ENCODE measurements at places on chromosomes 5 and 9.

- H3K27ac ChIP-seq, result no peak overlapping the region
- H3K36me3 ChIP-seq, result no peaks in the 10 kb centered on the region
- DNase-seq, result no peak
- H3K4me1 ChIP-seq, result no peaks in the 10 kb centered on the region
Measured at GRCh38 chr5:31771500-31771899, 132.6 kb downstream of the PDZD2 start.

DNA sequence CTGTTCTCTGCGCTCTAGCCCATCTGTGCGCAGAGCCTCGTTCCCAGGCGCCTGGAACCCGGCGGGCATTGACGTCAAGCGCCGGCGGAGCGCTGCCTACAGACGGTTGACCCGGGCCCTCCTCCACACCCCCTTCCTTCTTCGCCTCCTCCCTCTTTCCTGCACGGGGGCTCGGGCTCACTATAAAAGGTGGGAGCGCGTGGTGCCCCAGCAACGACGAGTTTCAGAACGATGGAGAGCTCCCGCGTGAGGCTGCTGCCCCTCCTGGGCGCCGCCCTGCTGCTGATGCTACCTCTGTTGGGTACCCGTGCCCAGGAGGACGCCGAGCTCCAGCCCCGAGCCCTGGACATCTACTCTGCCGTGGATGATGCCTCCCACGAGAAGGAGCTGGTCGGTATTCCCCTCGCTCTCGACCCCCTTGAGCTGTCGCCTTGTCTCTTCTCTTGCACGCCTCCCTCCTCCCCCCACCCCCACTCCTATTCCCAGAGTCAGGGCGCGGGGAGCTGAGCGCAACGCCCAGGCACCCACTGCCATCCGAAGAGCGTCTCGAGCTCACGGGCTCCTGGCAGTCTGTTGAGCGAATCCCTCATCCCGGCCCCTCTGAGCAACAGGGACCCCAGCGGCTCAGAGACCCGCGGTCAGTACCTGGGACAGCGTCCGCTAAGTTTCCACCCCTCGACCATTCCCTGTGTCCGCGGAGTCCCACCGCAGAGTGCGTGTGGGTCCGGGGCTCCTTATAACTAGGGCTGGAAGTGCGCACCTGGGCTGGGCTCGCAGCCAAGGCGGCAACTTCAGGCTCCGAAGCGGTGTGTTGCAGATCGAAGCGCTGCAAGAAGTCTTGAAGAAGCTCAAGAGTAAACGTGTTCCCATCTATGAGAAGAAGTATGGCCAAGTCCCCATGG, at the start of gene CARTPT:
Gene CARTPT (plus strand): TSS at position 213 of the 902 bp plus-strand sequence. CDS start 19 bp downstream, at position 232.
- H3K27me3 ChIP-seq, result peaks cover 94% of the 10 kb centered on the region
- no peaks in the 10 kb centered on the region for H3K4me1 ChIP-seq
- no peak for DNase-seq
- no peak within 1 kb of the TSS for H3K27ac ChIP-seq
- no peak within 1 kb of the TSS for H3K4me3 ChIP-seq
- no peaks in the 10 kb centered on the region for H3K36me3 ChIP-seq

GRCh38 chr5:134508521-134509195, 16.8 kb upstream of the JADE2 start:
- H3K27ac ChIP-seq, result peak overlapping the region; percentile 98
- H3K4me1 ChIP-seq, result peaks cover 64% of the 10 kb centered on the region
- peak; percentile 41 for DNase-seq
- no peaks in the 10 kb centered on the region for H3K36me3 ChIP-seq

DNA sequence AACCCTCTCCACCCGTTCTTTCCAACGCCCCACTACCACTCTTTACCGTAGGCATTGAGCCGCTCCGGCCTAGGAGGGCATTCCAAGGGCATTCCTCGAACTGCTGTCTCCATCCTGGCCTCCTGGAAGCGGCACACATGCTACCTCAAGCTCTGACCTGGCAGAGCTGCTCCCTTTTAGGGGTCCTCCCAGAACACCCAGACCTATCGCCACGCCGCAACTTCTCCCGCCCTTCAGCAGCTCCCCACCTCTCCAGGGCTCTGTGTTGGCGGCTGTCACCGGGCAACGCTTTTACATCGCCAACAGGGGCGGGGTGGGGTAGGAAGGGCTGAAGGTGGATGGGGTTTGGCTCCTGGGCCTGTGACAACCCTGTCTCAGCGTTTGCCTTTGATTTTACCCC, 4.6 kb upstream of the MYORG start:
- no peak overlapping the region for H3K4me3 ChIP-seq
- H3K27ac ChIP-seq, result no peak overlapping the region
- peaks cover 5% of the 10 kb centered on the region for H3K4me1 ChIP-seq
- no peaks in the 10 kb centered on the region for H3K36me3 ChIP-seq

DNA sequence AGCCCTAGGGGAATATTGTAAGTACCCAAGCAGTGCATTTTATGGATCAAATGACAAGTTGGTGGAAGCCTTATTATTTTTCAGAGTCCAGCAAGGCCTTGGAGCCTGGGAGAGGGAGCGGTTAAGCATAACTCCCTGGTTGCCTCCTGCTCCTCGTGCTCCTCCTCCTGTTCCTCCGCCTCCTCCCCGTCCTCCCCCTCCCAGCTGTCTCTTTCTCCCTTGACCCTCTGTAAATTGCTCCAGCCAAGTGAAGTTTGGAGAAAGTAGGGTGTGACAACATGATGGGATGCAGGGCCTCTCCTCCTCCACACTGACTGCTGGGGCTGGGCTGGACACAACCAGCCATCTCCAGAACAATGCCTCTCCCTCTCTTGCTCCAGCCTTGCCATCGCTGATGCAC, 586.9 kb downstream of the CCDC171 start:
- no peaks in the 10 kb centered on the region for H3K36me3 ChIP-seq
- H3K4me3 ChIP-seq, result no peak overlapping the region
- H3K27ac ChIP-seq, result no peak overlapping the region
- H3K27me3 ChIP-seq, result no peaks in the 10 kb centered on the region
- DNase-seq, result no peak

DNA sequence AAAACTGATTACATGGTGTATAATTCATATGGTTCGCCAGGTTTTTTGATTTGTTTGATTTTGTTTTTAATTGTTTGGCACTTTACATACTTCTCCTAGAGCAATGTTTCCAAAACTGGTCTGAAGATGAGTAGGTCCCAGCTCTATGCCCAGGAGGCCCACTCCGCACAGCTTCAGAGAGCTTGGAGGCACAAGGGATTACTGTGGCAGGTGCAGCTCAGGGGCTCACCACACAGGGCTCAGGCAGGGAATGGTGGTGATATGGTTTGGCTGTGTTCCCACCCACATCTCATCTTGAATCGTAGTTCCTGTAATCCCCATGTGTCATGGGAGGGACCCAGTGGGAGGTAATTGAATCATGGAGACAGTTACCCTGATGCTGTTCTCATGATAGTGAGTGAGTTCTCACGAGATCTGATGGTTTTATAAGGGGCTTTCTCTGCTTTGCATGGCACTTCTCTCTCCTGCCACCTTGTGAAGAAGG, 296.6 kb downstream of the MED10 start:
- H3K27ac ChIP-seq, result no peak overlapping the region
- no peak overlapping the region for H3K4me3 ChIP-seq
- H3K27me3 ChIP-seq, result peaks cover 12% of the 10 kb centered on the region
- no peak for DNase-seq

- H3K27ac ChIP-seq, result no peak overlapping the region
- no peaks in the 10 kb centered on the region for H3K27me3 ChIP-seq
- H3K36me3 ChIP-seq, result no peaks in the 10 kb centered on the region
- DNase-seq, result no peak
Measured at GRCh38 chr5:3489239-3489843, 106.3 kb upstream of the IRX1 start.

DNA sequence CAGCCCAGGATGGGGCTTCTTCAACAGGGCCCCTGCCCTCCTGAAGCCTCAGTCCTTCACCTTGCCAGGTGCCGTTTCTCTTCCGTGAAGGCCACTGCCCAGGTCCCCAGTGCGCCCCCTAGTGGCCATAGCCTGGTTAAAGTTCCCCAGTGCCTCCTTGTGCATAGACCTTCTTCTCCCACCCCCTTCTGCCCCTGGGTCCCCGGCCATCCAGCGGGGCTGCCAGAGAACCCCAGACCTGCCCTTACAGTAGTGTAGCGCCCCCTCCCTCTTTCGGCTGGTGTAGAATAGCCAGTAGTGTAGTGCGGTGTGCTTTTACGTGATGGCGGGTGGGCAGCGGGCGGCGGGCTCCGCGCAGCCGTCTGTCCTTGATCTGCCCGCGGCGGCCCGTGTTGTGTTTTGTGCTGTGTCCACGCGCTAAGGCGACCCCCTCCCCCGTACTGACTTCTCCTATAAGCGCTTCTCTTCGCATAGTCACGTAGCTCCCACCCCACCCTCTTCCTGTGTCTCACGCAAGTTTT, 23.6 kb downstream of the PCDHGC5 start:
- peaks cover 47% of the 10 kb centered on the region for H3K4me1 ChIP-seq
- H3K27me3 ChIP-seq, result no peaks in the 10 kb centered on the region
- H3K27ac ChIP-seq, result peak overlapping the region; percentile 95
- H3K4me3 ChIP-seq, result no peak overlapping the region
- no peak for DNase-seq
- H3K36me3 ChIP-seq, result peaks cover 34% of the 10 kb centered on the region

- H3K27me3 ChIP-seq, result no peaks in the 10 kb centered on the region
- no peak overlapping the region for H3K27ac ChIP-seq
- H3K4me3 ChIP-seq, result no peak overlapping the region
- peaks cover 7% of the 10 kb centered on the region for H3K4me1 ChIP-seq
- no peak for DNase-seq
Measured at GRCh38 chr9:125850763-125851162, 103.6 kb downstream of the PBX3 start.

DNA sequence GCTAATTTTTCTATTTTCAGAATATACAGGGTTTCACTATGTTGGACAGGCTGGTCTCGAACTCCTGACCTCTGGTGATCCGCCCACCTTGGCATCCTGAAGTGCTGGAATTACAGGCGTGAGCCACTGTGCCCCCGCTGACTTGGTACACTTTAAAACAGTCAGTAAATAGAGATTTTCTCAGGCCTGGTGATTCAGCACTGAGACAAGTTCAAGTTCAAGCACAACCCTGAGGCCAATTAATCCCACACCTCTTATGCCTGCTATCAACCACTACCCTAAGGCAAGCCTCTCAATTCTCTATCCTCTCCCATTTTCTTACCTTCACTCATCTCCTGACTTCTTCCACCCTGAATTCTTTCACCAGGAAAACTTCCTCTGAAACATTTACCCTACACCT, 18.9 kb downstream of the MUSK start:
- no peaks in the 10 kb centered on the region for H3K27me3 ChIP-seq
- DNase-seq, result no peak
- peaks cover 3% of the 10 kb centered on the region for H3K4me1 ChIP-seq
- H3K4me3 ChIP-seq, result no peak overlapping the region

- H3K27me3 ChIP-seq, result no peaks in the 10 kb centered on the region
- no peak overlapping the region for H3K4me3 ChIP-seq
- no peaks in the 10 kb centered on the region for H3K36me3 ChIP-seq
- H3K4me1 ChIP-seq, result peaks cover 10% of the 10 kb centered on the region
Measured at GRCh38 chr9:88530051-88530450, 4.9 kb upstream of the NXNL2 start.

- H3K27ac ChIP-seq, result no peak overlapping the region
- no peak overlapping the region for H3K4me3 ChIP-seq
- peak; percentile 63 for DNase-seq
Measured at GRCh38 chr5:180114304-180115003, 42.9 kb upstream of the RNF130 start.

- no peaks in the 10 kb centered on the region for H3K4me1 ChIP-seq
- no peaks in the 10 kb centered on the region for H3K27me3 ChIP-seq
- H3K4me3 ChIP-seq, result no peak overlapping the region
- no peak overlapping the region for H3K27ac ChIP-seq
Measured at GRCh38 chr5:102306121-102306520, 10.0 kb upstream of the SLCO4C1 start.

GRCh38 chr5:169545762-169546161, 37.8 kb upstream of the SPDL1 start:
- peaks cover 3% of the 10 kb centered on the region for H3K27me3 ChIP-seq
- no peak overlapping the region for H3K4me3 ChIP-seq
- H3K36me3 ChIP-seq, result no peaks in the 10 kb centered on the region
- no peak overlapping the region for H3K27ac ChIP-seq
- H3K4me1 ChIP-seq, result no peaks in the 10 kb centered on the region

DNA sequence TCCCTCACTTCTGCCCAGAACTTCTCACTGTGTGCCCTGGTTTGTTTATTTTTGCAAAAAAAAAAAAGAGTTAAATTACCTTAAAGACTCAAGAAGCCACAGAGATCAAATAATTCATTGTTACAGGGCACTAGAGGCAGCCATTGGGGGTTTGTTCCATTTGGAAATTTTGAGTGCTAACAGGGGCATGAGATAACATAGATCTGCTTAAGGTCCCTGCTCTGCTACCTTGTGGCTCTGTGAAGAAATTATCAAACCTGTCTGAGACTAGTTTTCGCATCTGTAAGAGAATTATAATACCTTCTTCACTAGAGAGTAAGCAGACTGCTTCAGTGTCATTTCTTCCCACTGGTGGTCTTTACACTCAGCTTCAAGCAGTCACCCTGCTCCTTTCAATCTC, 394 bp downstream of the TLR4 start:
- H3K4me1 ChIP-seq, result peaks cover 18% of the 10 kb centered on the region
- peak overlapping the region; percentile 70 for H3K27ac ChIP-seq
- H3K27me3 ChIP-seq, result no peaks in the 10 kb centered on the region
- H3K36me3 ChIP-seq, result no peaks in the 10 kb centered on the region
- DNase-seq, result no peak
- no peak overlapping the region for H3K4me3 ChIP-seq

DNA sequence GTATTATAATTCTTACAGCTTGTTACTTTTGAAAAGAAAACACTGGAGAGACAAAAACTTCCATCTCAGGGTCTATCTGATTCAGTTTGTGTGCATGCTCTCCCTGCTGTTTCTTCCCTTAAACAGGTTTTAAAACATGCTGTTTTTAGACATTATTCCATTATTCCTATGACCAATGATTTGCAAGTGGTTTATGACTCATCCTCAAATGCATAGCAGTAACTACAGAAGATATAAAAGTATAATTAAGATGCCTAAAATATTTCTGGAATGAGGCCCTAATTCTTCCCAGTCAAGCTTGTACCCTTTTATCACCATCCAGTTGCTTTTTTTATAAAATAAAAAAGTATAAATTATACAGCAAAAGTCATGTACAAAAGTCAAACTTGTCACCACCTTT, 3.7 kb downstream of the DTWD2 start:
- no peak overlapping the region for H3K4me3 ChIP-seq
- DNase-seq, result no peak
- peaks cover 20% of the 10 kb centered on the region for H3K4me1 ChIP-seq
- no peaks in the 10 kb centered on the region for H3K36me3 ChIP-seq

All from RWPE2 (cell line).